ENCODE measurements at places on chromosomes 12 and 14. TPM values are rescaled to one million over a fixed set of nuclear protein-coding genes. Genes with fewer than 3 reads are reported as not detected.

DNA sequence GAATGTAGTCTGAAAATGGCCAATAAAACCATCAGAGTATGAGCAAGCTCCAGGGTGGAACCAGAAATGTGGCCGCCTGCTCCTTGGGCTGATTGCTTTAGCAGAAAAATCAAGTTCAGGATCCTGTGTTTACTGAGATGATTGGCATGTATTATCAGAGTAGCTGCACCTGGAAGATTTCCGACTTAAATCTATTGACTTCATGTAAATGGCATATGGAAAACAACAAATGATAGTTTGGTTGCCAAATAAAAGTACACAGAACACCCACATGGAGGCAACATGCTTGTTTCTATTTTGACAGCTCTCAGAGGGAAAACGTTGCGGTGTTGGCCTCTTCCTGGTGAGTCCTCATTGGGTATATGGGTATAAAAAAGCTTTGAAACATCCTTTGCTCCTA lies 31.3 kb downstream of the SOCS2 start:
- no peak for DNase-seq

- no peak for DNase-seq
Measured at GRCh38 chr14:105533391-105533790, 7.0 kb downstream of the TMEM121 start.

- DNase-seq = no peak
Measured at GRCh38 chr14:91127924-91128323, 14.1 kb downstream of the DGLUCY start.

Gene OR4N2
- not detected for total RNA-seq

- no peak for DNase-seq
Measured at GRCh38 chr12:54210400-54210790, 21.6 kb upstream of the SMUG1 start.

DNA sequence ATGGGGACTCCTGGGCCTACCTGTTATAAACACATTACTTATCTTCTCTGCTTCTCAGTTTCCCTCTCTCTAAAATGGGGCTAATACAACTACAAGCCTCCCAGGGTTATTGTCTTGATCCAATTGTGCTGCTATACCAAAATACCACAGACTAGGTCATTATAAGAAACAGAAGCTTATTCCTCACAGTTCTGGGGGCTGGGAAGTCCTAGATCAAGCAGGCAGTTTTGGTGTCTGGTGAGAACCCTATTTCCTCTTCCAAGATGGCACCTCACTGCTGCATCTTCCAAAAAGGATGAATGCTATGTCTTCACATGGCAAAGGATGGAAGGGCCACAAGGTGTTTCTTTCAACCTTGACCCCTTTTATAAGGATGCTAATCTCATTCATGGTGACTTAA lies 732.9 kb upstream of the TBX3 start:
- no peak for DNase-seq

- DNase-seq = peak; percentile 24
Measured at GRCh38 chr12:106883426-106883825, 72.3 kb upstream of the TMEM263 start.

DNA sequence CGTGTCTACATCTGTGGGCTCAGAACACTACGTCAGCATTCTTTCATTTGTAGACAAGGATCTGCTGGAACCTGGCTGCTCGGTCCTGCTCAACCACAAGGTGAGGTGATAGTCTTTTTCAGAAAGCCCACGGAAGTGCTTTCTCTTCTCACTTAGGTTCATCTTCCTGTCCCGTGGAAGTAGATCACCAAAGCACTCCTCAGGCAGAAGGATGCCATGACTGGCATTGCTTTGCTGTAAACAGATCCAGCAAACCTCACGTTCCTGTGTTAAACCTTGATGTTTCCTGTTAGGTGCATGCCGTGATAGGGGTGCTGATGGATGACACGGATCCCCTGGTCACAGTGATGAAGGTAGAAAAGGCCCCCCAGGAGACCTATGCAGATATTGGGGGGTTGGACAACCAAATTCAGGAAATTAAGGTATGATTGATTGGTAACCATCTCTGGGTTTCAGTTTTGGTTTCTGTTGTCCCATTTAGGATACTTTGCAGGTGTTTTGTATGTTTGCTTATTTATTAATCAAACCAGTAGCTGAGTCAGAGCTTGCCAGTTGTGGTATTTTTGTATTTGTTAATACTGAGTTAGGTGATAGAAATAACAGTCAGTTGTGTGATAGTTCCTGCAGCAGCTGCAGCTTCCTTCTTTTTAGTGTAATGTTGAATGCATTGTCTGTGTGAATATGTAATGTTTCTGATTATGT lies 7.5 kb downstream of the PSMC1 start:
- no peak for DNase-seq

DNA sequence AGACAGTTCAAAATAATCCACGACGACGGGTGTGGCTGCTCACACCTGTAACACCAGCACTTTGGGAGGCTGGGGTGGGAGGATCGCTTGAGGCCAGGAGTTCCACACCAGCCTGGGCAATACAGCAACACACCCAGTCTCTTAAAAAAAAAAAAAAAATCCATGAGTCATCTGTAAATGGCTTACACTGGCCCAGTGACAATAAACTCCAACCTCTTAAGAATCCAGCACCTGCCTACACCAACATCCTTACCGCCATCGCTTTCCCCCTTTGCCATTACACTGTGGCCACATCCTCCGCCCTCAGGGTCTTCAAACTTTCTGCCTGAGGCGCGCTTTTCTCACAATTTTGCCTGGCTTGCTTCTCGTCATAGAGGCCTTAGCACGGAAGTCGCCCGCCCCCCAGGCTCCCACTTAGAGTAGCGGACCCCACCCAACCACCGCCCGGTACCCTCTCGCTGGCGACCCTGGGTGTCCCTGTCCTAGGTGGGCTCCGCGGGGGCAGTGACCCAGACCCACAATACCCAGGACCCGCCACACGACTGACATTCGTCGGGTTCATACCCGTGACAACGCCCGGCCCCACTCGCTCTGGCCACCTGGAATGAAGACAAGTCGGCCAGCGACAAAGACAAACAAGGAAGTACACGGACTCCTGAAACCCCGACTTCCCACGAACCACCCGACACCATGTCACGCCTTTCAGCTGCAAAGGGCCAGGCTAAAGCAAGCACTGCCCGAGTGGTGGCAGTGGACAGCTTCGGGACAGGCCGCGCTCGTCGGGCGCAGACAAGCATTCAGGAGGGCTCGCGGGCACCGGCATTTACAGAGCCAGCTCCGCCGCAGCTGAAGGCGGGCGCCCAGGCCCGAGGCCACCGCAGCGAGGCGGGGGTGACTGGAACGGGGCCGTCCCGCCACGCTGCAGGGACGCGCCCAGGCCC lies 636 bp downstream of the GOLGA3 start:
- peak; percentile 32 for DNase-seq

Gene FUT8
- total RNA-seq = 66.8 TPM

Gene PLXNC1
- 0.21 TPM for total RNA-seq

Gene RBM19
- total RNA-seq = 29.3 TPM

DNA sequence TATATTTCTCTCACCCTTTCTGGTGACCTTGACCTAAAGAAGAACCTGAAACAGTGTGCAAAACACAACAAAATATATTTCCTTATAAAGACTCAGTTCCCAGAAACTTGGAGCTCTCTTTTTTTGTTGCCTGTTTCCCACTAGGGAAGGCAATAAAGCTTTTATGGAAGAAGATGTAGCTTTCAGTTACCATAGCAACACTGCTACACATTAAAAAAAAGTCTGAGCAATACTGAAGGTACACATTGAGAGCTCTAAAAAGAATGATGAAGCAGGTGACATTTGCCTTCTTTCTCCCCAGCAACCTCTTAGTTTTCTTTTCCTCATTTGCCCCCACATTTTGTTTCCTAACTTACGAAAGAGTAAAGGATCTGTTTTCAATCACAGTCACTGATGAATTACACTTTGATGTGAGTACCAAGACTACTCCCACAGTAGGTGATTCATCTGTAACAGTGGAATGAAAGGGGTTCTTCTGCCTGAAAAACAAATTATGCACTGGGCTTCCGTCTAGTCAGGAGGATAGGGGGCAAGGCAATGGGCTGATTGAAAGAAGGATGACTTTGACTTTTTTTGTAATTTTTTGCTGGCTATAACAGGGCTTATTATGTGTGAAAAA lies 1.1 kb upstream of the CATSPERB start:
- no peak for DNase-seq

DNA sequence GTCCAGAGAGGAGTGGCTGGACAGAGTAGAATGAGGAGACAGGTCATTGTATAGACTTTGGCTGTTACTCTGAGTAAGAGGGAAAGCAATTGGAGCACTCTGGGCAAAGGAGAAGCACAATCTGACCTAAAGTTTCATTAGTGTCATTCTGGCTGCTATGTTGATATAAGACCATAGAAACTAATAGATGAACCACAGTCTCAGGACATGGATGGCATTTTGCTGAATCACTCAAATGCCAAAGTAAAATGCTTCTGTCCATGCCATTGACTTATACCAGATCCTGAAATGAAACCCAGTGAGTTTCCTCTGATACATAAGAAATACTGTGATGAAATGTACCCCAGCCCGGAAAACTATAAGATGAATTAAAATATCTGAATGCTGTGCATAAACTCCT lies 65.8 kb upstream of the COCH start:
- peak; percentile 3 for DNase-seq

GRCh38 chr14:47555333-47555732 lies 120.1 kb downstream of the MDGA2 start:
- no peak for DNase-seq

GRCh38 chr14:74636424-74637177 lies 24.6 kb upstream of the LTBP2 start:
- DNase-seq = no peak

DNA sequence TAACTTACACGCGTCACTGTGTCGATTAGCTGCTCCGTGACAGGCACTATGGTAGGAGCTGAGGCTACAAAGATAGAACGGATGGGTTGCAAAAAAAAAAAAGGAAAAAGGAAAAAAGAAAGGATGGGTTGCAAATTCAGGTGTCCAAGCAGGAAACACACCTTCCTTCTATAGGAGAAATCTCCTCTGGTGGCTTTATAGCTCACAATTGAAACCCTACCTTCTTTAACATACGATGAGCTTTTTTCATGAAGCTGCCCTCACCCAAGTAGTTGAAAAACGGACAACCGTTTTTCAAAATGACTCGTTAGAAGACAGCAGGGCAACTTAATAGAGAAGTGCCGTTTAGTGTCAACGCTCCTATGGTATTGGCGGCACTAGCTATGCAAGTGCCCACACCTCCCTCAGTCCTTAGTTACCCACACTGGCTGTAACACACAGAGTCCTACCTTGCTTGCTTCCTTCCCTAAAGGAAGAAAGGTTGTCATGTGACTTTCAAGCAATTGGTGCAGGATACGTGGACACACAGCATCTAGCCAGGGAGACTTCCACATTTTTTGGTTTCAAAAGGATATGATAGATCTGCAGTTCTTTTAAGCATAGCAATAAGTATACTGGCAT lies 682 bp upstream of the TRIP11 start:
- DNase-seq = peak; percentile 8

GRCh38 chr12:55885113-55885512 lies 42.4 kb upstream of the MMP19 start:
- no peak for DNase-seq

Gene FAM181A
- total RNA-seq = not detected

GRCh38 chr12:128079446-128079845 lies 187.5 kb upstream of the TMEM132C start:
- DNase-seq = no peak

GRCh38 chr12:105330931-105331804 lies 677 bp downstream of the C12orf75 start:
- DNase-seq = peak; percentile 11

Gene COL2A1
- total RNA-seq = not detected

Gene LMO3
- not detected for total RNA-seq

Gene TSPAN11
- 0.18 TPM for total RNA-seq

Gene PROX2
- not detected for total RNA-seq

Gene PLEKHH1
- 0.26 TPM for total RNA-seq

Gene PHC1
- 17.4 TPM for total RNA-seq

- DNase-seq = no peak
Measured at GRCh38 chr12:47207340-47207717, 127.6 kb upstream of the AMIGO2 start.

Gene CLMN
- not detected for total RNA-seq

Gene IKZF4
- total RNA-seq = 4.8 TPM

- DNase-seq = no peak
Measured at GRCh38 chr14:64459405-64460136, 5.7 kb upstream of the AKAP5 start.

DNA sequence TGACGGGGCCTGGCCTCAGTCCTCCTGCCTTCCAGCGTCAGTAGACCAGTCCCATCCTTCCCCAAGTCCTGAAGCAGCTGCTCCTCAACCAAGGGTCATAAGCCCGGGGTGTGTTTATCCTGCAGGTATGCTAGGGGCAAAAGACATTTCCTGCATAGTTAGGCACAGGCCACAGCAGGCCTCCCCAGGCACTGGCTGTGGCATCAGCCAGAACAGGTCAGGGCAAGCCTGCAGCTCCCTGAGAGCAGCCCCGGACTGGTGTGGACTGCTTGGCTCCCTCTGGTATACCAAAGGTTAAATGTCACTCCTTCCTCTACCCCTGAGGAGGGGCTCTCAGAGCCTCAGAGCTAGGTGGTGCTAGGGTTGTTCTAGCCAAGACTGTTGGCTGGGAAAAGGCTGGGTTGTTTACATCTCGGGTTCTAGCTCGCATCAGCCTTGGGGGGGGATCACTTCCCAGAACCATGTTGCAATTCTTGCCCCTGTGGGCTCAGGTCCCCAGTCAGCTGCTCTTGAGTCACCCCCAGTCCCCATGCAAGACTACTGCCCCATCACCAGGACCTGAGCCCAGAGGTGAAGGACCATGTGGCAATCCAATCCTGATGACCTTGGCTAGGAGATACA lies 2.9 kb downstream of the MMP14 start:
- DNase-seq = no peak

DNA sequence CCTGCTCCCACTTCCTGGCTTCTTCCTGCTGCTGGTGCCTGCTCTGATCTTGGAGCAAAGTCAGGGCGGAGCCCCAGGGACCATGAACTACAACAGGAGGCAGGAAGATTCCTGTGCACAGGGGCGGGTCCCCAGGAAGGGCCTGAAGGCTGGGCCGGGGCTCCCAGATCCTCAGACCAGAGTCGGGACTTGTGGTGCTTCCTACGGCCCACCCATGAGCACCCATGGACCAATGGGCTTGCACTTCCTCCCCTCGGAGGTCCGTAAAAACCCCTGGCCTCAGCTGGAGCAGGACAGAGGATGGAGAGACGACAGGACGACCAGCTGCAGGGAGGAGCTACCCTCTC lies 1287.1 kb downstream of the TMEM121 start:
- DNase-seq = no peak
